ENCODE measurements at places on chromosomes 2 and 18.
A peak's percentile ranks its signal among the peaks of the same experiment; 100 is the strongest.

- no peak for DNase-seq
Observed at GRCh38 chr2:165024199-165024598, 68.9 kb upstream of the SLC38A11 start.

GRCh38 chr2:85596026-85596333, 435 bp downstream of the RNF181 start:
- DNase-seq = no peak

GRCh38 chr2:19102696-19103423, 255.6 kb downstream of the OSR1 start:
- no peak for DNase-seq

GRCh38 chr2:148165975-148166374, 145.1 kb downstream of the MBD5 start:
- no peak for DNase-seq

- no peak for DNase-seq
Observed at GRCh38 chr2:138712212-138712979, 67.8 kb downstream of the NXPH2 start.

DNA sequence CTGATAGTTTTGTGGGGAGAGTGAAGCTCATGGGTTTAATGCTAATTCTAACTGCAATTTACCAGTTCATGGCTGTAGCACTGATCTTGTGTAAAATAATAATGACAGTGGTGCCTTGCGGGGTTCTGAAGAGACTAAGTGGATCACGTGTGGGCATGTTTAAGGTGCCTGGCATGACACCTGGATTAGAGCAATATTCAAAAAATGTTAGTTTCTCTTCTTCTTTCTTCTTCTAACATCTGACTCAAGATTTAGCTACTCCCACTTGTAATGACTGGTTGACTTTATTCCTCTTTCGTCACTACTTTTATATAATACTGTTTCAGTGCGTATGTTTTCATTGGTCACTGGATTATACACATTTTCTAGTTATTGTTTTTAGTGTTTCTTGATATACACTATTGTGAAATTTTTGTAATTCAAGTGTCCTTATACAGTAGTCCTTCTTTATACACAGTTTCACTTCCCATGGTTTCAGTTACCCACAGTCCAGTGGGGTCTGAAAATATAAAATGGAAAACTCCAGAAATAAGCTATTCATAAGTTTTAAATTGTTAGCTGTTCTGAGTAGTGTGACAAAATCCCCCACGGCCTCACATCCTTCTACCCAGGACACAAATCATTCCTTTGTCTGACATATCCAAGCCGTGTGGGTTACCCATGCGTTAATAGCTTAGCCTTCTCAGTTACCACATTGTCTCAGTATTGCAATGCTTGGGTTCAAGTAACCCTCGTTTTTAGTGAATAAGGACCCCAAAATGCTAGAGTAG, 662.2 kb upstream of the CNTNAP5 start:
- DNase-seq = no peak

DNA sequence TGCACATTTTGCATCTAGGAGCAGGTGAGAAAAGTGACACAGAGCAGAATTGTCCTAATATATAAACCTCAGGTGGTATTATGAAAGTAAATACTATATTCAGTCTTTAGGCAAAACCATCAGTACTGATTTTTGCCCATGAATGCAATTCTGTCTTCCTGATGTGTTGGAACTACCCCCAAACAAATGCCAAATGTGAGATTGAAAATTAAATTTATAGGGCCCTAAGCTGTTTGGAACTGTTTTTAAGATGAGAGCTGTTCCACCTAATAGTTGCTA, 115.2 kb downstream of the SH3RF3 start:
- DNase-seq = no peak

DNA sequence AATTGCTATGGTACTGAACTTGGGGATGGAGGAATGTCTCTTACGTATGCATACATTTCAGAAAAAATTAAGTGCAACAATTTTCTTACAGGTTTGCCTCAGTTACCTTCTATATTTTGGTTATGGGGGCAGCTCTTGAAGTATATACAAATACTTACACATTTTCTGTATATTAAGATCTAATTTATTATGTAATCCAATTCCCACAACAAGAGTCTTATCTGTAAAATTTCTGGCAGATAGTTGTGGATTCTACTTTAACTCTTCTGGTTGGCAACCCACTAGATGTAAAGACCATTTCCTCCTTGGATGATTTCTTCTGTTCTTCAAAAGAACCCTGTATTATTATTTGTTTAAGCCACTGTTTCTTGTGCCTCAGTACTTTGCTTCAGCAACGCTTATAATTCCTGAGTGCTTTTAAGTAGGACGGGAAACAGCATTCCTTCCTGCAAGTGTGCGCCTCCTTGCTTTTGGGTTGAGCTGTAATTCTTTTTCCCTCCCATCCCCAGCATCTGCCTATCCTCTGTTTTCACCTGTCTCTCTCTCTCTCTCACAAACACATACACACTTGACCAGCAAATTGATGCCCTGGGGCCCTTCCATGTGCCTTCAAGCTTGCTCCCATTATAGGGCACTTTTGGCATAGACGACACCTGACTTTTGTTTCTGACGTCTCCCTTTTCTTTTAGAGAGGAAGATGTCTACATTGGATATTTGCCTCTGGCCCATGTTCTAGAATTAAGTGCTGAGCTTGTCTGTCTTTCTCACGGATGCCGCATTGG, 61.4 kb downstream of the ACSL3 start:
- DNase-seq = peak; percentile 48

- DNase-seq = no peak
Observed at GRCh38 chr18:23943104-23943503, 71.5 kb upstream of the TTC39C start.

DNA sequence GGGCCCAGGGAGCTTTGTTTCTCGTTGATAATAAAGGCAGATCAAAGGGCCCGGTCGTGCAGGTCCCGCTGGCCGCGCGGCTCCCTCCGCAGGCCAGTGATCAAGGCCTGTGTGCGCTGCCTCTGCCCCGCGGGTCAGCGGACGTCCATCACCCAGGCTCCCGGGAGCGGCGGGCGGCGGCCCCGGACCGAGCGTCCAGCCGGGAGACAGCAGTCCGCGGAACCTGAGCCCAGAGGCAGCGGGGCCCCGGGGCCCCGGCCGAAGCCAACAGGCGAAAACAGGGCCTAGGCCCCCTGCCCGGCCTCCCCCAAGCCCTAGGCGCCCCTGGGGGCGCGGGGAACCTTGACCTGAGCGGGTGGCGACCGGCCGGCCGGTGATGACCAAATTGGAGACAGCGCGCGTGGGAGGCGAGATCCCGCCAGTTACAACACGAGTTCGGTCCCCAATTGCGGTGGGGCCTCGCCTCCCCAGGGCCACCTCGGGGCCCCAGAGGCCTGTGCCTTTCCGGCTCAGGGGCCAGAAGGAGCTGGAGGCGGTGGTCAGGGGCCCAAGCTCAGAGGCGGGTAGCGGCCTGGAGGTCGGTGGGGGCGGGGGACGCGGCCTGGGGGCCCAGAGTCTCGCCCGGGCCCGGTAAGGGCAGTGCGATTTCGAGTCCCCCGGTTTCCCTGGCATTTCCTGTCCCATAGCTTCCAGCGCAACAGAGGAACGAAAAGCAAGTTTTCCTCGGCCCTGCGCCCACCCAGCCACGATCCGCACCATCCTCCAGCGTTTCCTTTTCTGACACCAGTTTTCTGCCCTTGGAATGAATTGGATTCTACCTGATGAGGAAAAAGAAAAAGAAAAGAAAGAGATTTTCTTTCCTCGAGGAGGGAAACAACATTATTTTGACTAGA, 5.9 kb downstream of the SP9 start:
- no peak for DNase-seq

- peak; percentile 11 for DNase-seq
Observed at GRCh38 chr2:192197357-192197756, 2.6 kb upstream of the TMEFF2 start.

DNA sequence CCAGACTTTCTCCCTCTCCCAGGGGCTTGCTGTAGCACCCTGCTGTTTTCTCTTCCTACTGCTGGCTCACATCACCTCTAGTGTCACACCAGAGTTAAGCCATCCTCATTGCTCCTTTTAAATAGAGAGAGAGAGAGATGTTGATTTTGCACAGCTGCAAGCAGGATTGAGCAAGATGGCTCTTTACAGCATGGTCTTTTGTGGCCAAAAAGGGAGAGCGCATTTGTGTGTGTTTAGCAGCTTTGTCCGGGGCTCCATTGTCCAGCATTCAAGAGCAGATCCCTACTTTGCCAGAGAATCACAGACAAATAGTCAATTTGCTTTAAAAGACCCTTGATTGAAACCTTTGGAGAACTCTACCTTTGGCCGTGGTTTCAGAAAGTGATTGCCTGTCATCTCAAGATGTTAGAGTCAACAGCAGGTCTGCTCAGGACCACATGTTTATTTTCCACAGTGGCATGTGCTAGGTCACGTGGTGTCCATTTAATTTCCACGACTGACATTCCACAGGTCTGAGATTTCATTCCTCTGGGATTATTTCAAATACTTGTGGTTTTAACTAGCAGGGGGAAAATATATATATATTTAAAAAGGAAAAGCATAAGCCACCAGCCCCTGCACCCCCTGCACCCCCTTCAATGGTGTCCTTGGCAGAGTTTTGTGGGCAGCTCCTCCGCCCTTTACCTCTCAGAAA, 359.9 kb upstream of the SLC14A2 start:
- no peak for DNase-seq

GRCh38 chr2:226979004-226979403, 143.2 kb downstream of the RHBDD1 start:
- DNase-seq = no peak

- DNase-seq = no peak
Observed at GRCh38 chr18:71807586-71807985, 736.6 kb downstream of the CBLN2 start.

DNA sequence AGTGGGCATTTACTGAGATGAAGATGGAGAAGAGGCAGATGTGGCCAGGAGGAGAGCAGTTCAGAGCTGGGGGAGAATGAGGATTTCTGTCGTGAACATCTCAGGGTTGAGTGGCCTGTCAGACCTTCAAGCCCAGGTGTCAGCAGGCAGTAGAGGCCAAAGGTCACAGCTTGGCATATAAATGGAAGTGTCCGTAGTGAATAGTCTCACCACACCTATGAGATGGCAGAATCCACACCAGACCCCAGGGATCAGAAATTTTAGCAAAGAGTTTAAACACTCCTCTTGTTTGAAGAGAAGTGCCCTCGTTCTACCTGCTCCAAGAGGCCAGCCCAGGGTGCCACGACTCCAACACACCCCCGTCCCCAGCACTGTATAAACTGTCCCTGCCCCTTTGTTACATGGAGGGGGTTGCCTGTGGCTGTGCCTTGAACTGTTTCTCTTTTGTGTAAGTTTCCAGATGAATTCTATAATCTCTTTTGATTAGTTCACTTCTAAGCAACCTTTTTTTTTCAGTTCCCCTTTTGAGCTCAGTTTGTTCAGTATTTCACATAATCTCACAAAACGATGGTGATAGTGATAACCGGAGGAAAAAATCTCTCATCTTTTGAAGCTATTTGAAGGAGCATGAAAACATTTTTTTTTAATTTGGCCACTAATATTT, 69.0 kb upstream of the TTC39C start:
- DNase-seq = no peak

DNA sequence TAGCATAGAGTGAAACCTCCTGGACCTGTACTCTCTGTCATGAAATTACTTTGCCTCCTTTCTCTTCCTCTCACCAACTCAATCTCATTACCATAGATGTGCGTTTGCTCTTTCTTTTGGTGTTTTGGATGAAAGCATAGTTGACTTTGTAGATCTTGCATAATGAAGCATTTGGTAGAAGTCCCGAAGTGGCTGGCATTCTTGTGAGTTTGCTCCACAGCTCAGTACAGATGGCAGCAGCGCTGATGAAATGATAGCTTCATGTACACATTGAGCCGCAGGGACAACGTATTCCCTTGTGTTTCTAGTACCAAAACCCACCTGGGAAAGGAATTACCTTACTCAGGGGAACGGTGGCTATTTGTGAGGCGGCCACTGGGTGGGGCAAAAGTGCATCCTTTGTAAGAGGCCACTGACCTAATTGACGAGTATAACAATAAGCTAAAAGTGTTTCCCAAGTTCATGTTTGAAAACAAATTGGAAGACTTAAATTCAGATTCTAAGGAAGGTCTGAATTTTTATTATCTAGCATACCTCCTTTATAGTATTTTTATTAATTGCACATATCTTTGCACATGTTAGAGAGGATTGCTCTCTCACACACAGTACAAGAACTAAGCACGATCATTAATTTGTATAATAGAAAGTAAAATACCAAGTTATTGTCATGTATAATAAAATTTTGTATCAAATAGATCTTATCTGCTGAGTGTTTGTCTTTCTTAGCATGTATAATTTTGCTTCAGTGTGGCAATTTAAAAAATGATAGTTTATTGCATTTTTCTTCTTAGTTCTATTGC, 25.4 kb upstream of the CDH7 start:
- peak; percentile 46 for DNase-seq

GRCh38 chr2:235405612-235406361, 88.1 kb upstream of the AGAP1 start:
- no peak for DNase-seq

- DNase-seq = no peak
Observed at GRCh38 chr18:46352520-46353250, 248.5 kb downstream of the HAUS1 start.

DNA sequence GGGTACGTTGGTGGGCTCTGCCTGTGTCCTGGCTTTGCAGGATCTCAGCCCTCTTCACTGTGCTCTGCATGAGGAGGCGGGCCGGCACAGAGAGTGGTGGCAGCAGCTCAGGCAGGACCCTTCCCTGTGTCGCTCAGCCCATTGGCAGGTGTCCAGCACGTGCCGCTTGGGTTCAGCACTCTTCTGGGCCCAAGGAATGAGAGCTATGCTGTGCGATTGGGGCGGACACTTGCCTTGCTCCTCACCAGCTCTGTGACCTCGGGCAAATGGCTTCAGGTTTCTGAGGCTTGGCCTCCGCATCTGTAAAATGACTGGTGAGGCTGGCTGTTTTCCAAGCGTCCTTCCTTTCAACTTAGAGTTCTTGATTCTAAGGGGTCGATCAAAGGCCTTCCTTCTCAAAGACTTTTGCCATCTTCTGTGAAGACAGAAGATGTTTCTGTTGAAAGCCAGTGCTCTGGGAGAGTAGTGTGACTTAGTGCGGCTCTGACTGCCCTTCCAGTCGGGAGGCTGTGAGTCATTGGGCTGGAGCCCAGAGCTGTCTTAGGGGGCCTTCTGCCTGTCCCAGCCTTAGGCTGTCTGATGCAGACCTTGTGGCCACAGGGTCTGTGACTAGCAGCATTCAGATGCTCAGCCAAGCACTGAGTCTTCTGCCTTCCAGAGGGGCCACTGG, 35.6 kb downstream of the GLI2 start:
- no peak for DNase-seq

Measured in NCI-H1105 treated with DMSO at 0.1 percent for 48 hours (cell line).